NCI-H1417 treated with DMSO at 0.1 percent for 48 hours (cell line): ENCODE measurements at places on chromosomes 6 and 20.

- DNase-seq: no peak
Measured at GRCh38 chr6:46926481-46926880, 4.7 kb upstream of the ADGRF5 start.

GRCh38 chr20:20780127-20780824 is 67.8 kb upstream of the RALGAPA2 start:
- no peak for DNase-seq

- DNase-seq: peak; percentile 50
Measured at GRCh38 chr6:41545703-41546474, at the start of gene FOXP4. Gene FOXP4 (plus strand): TSS chr6:41546381. CDS start chr6:41565761, 19,380 bp downstream.

- DNase-seq: peak; percentile 34
Measured at GRCh38 chr6:46221222-46221793, 50.5 kb upstream of the ENPP5 start.

DNA sequence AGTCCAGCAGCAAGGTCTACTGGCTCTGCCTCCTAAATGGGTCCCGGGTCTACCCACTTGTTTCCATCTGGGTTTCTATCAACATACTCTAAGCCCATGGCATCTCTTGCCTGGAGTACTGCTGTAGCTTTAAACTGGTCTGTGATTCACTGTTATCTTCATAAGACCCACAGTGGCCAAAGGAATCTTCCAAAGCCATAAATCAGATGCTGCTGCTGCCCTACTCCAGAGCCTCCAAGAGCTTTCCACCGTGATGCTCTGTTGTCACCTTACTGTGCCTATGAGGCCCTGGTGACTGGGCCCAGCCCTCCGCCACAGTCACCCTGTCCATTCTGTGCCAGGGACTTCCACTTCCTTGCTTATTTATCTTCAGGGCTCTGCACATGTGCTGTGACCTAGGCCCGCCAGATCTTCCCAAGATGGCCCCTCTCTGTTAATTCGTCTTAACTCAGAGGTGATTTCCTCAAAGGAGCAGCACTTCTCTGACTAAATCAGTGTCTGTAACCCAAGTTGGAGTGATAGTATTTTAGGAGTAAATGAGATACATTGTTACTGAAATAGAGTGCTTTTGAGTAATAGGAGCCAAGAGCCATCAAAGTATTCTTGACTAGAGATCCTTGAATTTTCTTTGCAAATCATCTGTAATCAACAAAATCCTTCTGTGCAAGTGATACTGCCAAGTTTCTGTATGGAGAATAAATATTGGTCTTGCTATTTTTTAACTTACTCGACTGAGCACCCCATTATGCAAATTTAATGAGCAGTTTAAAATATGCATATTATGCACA is 102.5 kb downstream of the PPP1R14C start:
- DNase-seq: no peak

GRCh38 chr6:36333171-36333895 is 3.4 kb downstream of the BNIP5 start:
- DNase-seq: no peak

DNA sequence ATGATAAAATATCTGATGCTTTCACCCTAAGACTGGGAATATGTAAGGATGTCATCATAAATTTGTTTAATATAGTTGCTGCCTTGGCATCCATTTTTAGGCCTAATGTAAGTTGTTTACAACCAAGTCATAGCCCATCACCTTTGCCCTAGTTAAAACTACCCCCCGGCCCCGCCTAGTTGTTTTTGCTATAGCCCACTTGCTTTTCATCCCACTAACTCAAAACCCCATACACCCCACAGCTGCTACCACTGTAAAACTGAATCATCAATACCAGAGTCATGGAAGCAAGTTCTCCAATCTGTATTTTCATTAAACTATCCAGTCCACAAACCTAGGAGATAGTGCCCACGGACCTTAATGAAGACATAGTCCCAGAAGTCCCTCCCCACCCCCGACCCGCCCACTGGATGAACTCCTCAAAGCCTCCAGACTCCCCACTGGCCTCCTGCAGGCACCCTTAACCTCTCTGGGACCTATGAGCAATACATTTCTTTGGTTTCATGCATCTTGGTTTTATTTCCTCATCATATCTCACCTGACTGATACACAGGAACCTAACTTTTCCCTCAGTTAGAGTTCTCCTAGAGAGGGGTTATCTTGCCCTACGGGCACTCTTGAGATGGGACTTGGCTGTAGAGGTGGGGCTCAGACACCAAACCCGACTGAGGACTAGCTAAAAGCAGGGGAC is 12.5 kb upstream of the ZDHHC14 start:
- DNase-seq: no peak

DNA sequence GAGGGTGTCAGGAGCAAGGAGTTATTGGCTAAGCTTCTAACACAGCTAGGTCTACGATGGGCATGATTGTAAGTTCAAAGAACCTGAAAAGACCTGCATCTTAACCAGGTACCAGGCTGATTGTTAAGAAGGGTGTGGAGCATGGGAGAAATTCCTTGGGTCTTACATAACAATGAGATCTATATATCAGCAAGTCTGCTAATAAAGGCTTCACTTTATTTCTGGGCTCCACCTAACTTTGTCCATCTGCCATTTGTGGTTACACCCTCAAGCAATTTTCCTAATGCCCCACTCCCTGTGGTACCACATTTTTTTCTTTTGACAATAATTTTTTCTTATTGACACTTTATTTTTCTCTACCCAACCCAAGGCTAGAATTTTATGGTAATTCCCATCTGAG is 223.5 kb upstream of the JAG1 start:
- no peak for DNase-seq

DNA sequence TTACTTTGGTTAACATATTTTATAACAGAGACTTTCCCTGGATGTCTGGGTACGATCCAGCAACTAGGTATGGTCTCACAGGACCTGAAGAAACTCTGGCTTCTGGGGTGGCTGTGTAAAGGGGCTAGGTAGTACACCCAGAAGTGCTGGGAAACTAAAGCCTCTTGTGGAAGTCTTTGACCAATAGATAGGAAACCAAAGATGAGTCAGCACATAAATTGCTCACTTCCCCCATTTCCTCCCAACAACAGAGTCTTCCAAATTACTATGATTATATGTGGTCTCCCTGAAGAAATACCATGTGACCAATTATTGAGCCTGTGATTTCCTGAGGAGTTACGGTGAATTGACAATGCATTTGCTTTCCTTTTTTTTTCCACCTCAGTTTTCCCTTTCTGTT is 26.8 kb upstream of the TBX18 start:
- no peak for DNase-seq

GRCh38 chr6:135567375-135568083 is 70.0 kb upstream of the AHI1 start:
- DNase-seq: no peak

GRCh38 chr20:45832619-45833018 is 980 bp upstream of the SNX21 start:
- no peak for DNase-seq

DNA sequence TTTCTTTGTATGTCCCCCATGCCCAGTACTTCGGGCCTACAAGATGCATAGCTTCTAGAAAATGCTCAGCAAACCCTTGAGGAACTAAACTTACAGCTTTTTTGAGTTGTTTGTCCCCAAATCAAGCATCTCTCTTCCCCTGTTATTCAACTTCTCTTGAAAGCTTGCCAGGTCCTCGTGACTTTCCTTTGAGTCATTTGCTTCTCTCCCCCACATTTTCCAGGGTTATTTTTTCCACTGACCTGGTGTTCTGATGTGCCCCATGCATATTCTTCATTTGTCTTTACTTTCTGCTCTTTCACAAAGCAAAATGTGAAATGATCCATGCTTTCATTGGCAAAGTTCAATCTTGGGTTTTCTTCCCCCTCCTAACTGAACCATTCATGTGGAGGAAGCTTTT is 204.8 kb downstream of the TFAP2A start:
- no peak for DNase-seq

GRCh38 chr6:124040655-124041054 is 237.0 kb downstream of the NKAIN2 start:
- DNase-seq: no peak

DNA sequence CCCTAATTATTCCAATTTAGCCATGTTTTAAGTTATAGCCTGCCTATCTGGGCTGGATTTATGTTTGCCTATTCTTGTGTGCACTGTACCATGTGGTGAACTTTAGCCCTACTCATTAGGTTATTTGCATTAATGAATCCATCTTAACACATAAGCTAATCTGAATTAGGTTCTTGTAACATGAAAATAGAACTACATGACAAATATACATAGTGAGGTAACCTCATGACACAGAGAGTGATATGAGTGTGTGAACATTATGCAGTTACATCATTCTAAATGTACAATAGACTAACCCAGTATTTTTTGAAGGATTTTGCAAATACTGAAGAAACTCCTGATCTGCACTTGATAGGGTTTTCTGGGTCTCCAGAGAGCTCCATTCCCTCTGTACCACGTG is 733.7 kb upstream of the CITED2 start:
- no peak for DNase-seq

GRCh38 chr6:129510950-129511349 is 199.0 kb downstream of the ARHGAP18 start:
- DNase-seq: no peak

- DNase-seq: no peak
Measured at GRCh38 chr6:90676516-90677300, 89.8 kb upstream of the MAP3K7 start.

GRCh38 chr6:43570876-43571441 is 4.9 kb downstream of the XPO5 start:
- DNase-seq: no peak

- no peak for DNase-seq
Measured at GRCh38 chr6:74137911-74138310, 441.9 kb downstream of the CD109 start.

DNA sequence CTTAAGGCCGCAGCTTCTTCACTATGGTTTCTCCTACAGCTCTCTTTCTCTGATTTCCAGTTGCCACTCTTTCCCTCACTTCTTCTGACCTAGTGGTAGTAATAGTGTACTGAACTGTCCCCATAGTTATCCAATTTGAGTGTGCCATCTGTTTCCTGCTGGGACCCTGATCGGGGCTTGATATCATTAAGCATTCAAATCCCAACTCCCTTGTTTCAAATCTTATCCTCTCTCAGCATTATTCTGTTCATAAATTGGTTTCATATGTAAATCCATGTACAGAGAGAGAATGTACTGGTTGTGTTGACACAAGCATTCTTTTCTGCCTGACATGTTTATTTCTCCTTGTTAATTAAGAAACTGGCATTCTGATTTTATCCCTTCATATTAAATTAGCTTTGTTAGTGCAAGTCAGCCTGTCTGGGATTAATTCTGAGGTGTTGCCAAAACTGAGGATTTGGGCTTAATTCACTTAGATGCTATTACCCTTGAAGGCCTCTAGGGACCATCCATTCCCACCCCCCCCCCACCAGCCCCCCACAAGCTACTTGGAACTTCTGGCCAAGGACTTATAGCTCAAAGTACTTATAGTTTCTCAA is 84.6 kb upstream of the PROKR2 start:
- no peak for DNase-seq

DNA sequence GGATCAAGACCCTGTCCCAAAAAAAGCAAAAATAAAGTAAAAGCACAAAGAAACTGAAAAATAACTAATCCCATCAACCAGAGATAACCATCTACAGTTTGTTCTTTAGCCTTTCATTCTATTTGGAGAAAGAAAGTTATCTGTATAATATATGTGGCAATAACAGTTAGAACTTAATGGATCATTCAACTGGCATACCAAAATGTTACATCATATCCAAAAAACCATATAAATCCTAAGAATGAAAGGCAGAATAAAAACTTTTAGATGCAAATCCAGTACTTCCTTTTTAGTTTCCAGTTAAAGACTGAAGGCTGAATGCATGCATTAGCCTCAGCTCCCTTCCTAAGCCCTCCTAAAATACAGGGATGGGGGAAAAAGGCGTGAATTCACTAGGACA is 25.2 kb downstream of the ILRUN start:
- DNase-seq: no peak

GRCh38 chr6:156562636-156563035 is 214.5 kb upstream of the ARID1B start:
- no peak for DNase-seq

DNA sequence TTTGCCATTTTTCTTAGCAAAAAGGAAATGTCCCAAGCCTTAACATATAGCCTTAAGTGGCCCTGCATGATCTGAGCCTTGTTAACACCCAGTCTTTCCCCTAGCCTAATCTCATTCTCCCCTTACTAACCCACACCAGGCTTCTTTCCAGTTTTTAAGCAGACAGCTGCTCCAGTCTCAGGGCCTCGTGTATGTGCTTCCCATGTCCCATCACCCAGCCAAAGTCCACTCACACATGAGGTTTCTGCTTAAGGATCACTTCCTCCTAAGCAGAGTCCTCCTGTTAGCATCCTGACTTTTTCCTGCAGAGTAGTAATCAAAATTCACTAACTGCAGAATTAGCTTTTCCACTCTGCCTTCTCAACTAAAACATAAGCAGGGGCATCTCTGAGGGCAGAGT is 96.1 kb downstream of the SMLR1 start:
- no peak for DNase-seq

GRCh38 chr6:130982135-130982534 is 80.9 kb downstream of the EPB41L2 start:
- DNase-seq: no peak

DNA sequence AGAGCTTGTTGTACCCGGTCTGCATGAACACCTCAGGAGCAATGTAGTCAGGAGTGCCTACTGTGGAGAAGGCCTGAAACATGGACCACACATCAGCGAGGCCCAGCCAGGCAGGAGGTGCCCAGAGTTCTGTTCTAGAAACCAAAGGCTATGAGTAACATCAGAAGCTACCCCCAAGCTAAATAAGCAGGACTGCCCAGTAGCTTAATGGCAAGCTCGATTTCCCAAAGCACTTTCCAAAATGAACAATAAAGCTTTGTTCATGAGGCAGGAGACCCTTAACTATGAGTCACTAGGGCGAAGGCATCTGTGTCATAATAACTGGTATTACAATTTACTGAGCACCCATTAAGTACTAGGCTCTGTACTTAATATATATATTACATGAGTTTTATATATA is 47.4 kb downstream of the STK38 start:
- no peak for DNase-seq

DNA sequence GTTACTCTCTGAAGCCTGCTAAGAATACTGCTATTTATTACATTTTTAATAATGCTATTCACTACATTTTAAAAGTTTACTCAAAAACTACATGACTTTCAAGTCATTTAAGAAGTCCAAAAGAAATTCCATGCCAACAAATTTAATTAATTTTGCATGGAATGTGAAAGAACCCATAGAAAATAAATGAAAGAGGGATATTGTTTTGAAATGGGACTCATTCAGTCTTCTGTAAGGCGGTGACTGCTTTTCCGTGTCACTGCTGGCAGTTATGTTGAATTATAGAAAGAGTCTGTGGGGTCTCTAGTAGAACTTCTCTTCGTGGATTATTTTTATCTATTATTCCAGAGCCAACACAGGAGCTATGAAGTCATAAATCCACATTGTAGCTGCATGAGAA is 211.2 kb downstream of the LAMA2 start:
- DNase-seq: no peak
